ENCODE measurements at places on chromosomes 3 and 15.

GRCh38 chr3:170038434-170039110, 777 bp downstream of the GPR160 start:
- peak; percentile 59 for DNase-seq

- DNase-seq, result no peak
Measured at GRCh38 chr3:53324105-53324504, 23.2 kb downstream of the DCP1A start.

- DNase-seq, result no peak
Measured at GRCh38 chr3:101170062-101170771, 150.2 kb downstream of the IMPG2 start.

DNA sequence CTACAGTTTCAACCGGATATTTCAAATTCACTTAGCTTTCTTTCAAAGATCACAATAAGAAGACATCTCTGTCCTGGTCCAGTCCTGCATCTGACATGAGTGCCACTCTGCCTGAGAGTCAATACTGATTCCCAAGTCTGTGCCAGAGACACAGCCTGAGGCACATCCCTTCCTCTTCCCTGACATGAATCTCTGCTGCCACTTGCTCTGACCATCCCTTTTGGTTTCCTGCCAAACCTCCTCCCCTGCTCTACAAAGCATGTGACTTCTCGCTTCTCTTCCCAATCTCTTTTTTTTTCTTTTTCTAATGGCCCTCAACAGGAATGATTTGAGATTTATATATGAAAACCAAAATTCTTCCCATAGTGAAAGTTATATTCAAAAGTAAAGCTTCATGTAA, 117.9 kb downstream of the MECOM start:
- DNase-seq, result no peak

DNA sequence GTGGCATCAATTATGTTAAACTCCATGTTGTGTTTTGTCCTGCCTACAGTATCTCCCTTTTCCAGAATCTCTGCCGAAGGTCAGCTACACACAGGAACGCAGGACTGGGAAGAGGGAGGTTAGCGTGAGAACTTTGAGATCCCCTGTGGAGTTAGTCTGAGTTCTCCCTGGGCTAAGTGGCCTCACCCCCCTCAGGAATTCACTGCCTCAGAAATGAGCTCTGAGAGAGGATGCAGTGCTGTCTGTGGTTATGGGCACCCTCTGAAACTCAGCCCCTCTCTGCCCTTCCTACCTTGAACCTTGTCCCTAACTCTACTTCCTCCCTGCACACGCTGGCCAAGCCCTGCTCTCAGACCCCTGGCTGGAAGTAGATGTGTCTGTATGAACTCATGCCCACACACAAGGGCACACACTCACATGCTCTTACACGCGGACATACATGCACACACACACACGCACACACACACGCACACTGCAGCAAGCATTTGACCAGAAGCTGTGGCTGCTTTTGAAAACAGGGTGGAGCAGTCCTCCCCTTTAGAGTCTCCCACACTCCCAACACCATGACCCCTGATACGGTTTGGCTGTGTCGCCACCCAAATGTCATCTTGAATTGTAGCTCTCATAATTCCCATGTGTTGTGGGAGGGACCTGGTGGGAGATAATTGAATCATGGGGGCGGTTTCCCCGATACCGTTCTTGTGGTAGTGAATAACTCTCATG, 5.3 kb upstream of the VIPR1 start:
- DNase-seq, result no peak

GRCh38 chr3:167876620-167877281, 141.2 kb downstream of the SERPINI1 start:
- DNase-seq, result peak; percentile 57

GRCh38 chr3:136380530-136380929, 130.4 kb downstream of the PCCB start:
- no peak for DNase-seq

GRCh38 chr15:60351066-60351465, 46.7 kb downstream of the ANXA2 start:
- no peak for DNase-seq

- peak; percentile 70 for DNase-seq
Measured at GRCh38 chr15:80459380-80459779, 55.2 kb downstream of the ARNT2 start.

- DNase-seq, result peak; percentile 85
Measured at GRCh38 chr3:50345586-50346234, at the start of gene ZMYND10. Gene ZMYND10 (minus strand): TSS chr3:50345732. CDS start chr3:50345579, 153 bp downstream.

GRCh38 chr15:94026458-94027304, 204.7 kb upstream of the MCTP2 start:
- DNase-seq, result no peak

DNA sequence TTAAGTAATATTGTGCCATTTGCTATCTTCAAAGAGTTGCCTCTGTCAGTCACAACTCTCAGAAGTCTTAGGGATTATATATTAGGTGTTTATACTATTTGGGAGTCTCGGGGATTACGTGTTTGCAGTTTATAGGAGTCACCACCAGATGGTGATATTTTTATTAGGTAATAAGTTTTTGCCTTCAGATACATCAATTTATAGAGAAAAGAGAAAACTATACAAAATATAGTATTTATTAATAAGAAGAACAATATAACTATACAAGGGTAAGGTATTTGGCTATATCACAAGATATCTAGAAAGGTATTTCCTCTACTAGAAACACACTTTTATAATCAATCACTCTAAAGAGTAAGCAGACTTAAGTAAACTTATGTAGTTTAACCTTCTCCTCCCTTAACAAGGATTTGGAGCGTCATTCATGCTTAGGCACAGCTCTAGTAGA, 10.7 kb upstream of the DHX36 start:
- DNase-seq, result peak; percentile 52

- DNase-seq, result no peak
Measured at GRCh38 chr15:87826119-87826747, 430.3 kb downstream of the NTRK3 start.

DNA sequence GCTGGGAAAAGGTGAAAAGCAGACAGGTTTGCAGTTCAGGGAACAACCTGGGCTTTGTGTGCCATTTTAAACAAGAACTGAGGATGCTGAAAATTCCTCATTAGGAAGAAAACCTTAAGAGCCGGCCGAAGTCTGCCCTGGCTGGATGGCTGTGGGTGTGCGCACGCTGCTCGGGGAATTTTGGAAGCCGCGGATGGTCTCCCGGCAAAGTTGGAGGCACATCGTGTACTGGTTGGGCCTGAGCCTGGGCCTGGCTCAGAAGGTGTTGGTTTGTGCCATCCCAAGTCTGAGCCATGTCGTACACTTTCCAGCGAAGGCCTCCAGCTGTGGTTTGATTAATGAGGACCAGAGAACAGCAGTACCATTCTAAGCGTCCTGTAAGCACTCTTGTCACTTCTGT, 188.2 kb downstream of the ATP10A start:
- DNase-seq, result no peak

- no peak for DNase-seq
Measured at GRCh38 chr3:50317300-50317699, 5.2 kb downstream of the HYAL2 start.

- no peak for DNase-seq
Measured at GRCh38 chr3:106570426-106570825, 701.6 kb upstream of the CBLB start.

- no peak for DNase-seq
Measured at GRCh38 chr15:95911570-95912279, 418.8 kb upstream of the NR2F2 start.

DNA sequence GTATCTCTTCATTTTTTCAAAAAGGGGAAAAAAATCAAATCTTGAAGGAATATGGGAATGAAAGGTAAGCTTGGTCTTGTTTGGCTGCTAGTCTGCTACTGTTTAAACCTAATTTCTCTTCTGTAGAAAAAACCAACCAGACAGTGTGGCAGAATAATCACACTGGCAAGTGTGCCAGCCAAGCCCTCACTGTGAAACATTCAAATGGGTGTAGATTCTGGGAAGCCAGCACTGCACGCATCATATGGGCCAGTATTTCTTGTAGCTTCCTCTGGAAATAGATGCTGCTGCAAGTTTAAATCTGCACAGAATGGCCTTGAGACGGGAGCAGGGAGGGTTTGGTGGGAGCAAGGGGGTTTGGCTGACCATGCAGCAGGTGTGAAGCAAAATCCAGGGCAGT, 62.1 kb downstream of the POMGNT2 start:
- no peak for DNase-seq

- DNase-seq, result no peak
Measured at GRCh38 chr3:183131735-183132134, 30.8 kb downstream of the LAMP3 start.

- DNase-seq, result no peak
Measured at GRCh38 chr3:175150812-175151401, 291.8 kb downstream of the NAALADL2 start.

DNA sequence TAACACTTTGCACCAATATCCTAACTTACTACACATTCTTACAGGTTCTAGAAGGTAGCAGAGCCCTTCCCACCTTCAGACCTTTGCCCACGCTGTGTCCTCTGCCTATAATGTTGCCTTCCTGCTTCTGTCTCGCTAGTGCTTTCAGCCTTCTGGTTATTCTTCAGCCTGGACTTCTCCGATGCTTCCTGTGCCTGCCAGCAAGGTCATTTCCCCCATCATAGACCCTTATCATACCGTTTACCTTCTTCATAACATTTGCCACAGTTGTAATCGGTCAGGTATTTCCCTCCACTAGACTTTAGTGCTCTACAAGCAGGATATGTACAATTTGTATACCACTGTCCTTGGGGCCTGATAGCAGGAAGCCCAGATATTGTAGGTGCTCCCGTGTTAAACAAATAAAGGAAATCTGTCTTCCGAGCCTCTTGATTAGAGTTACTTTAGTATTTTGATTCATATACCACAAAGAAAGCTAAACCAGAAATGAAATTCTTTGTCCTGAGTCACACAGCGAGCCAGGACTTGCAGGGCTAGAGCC, 35.8 kb upstream of the CMTM7 start:
- no peak for DNase-seq

DNA sequence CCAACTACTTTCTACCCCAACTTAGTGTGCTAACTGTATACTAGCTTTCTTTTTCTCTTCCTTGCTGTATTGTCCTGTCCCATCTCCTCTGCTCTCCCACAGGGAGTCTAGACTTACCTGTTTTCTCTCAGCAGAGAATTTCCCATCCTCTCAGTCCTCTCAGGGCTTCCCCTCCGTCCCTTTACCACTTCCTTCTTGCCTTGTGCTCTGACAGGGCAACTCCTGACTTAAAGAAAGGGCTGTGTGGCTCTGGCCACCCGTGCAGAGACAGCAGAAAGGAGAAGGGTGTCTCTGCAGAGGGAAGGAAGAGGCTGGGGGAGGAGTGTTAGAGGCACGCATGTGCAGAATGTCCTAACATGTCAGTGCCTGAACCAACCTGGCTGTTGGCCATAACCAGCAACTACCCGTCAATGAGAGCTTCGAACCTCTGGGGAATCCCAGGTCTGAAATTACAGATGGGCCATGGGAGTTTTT, at the start of gene GCSAM:
TSS of gene GCSAM (minus strand) at position 274 of the 474 bp plus-strand sequence. CDS start at position 146, 128 bp downstream.
- DNase-seq, result peak; percentile 72

GRCh38 chr3:157810924-157811718, 295.1 kb downstream of the SHOX2 start:
- peak; percentile 4 for DNase-seq

DNA sequence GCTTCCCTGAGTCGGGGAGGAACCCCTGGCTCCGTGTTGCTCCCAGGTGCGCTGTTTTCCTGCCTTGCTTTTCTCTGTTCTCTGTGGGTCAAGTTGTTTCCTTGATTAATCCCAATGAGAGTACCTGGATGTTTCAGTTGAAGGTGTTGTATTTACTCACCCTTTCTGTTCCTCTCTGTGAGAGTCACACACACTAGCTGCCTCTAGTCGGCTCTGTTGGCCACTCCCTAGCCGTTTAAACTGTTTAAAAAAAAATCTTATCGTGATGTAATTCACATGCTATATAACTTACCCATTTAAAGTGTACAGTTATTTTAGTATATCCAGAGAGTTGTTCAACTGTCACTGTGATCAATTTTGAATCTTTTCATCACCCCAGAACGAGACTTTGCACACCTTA, 74.0 kb downstream of the AKAP13 start:
- DNase-seq, result no peak

DNA sequence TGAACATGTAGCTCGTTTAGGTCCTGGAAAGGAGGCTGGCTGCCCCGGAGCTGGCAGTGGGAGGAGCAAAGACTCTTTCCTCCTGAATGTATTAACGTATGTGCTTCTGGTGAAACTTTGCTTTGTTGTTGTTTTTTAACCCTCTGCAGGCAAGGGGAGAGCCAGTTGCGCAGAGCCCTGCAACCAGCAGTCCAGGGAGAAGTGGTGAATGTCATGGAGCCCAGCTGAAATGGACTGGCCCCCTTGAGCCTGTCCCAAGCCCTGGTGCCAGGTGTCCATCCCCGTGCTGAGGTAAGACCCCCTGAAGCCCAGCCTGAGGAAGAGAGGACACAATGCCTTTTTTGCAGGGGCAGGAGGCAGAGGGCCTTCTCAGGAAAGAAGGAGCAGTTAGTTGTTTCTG, 33.3 kb downstream of the ST6GAL1 start:
- no peak for DNase-seq

DNA sequence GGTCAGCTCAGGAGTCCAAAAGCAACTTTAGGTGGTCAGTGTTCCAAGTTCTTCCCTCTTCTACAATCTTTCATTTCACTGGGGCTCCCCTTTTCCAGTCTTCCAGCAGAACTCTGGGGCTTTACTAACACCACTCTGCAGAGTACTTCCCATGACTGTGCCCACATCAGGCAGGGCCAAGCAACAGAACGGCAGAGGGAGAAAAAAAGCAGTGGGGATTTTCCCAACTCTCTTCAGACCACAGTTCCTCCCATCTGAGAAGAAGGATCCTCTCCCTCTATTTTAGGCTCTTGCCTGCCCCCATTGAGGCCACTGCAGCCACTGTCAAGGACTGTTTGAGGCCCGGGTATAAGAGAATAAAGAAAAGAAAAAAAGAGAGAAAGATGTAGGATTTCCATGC, 70.7 kb downstream of the TTBK2 start:
- DNase-seq, result peak; percentile 51

DNA sequence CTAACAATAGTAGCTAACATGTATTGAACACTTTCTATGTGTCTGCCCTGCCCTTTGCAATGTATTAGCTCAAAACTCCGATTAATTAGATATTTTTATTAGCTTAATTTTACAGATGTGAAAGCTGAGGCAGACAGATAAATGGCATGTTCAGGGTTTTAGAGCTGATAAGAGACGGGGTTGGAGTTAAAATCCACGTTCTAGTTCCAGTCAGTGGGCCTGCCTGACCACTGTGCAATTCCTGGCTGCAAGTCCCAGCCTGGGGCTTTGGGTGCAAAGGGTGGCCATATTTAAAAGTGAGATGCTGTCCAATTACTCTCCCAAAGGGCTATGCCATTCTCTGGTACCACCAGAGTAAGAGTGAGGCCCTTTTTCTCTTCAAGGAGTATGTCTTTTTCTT, 33.2 kb downstream of the FOXL2 start:
- no peak for DNase-seq

- no peak for DNase-seq
Measured at GRCh38 chr3:97687734-97688133, 76.8 kb upstream of the ARL6 start.

GRCh38 chr15:81227716-81228115, 31.0 kb downstream of the IL16 start:
- no peak for DNase-seq

DNA sequence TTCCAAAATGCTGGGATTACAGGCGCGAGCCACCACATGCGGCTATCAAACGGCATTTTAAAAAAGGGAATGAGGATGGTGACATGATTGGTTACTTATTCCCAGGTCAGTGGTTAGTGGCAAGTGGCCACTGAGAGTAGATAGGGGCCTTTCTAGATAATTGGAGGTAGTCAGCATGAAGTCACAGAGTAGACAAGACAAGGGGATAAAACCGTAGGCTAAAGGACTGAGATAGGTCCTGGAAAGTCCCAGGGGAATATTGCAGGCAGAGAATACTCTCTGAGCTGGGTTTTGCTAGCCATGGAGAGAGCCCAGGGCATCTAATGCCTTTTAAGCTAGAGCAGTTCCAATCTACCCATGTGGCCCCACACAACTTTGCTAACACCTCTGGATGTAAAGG, 52.2 kb downstream of the KCNAB1 start:
- DNase-seq, result no peak

Measured in suppressor macrophage treated with lipopolysaccharide for 4 hours (primary cell).